ENCODE measurements at places on chromosomes 2 and 18.

DNA sequence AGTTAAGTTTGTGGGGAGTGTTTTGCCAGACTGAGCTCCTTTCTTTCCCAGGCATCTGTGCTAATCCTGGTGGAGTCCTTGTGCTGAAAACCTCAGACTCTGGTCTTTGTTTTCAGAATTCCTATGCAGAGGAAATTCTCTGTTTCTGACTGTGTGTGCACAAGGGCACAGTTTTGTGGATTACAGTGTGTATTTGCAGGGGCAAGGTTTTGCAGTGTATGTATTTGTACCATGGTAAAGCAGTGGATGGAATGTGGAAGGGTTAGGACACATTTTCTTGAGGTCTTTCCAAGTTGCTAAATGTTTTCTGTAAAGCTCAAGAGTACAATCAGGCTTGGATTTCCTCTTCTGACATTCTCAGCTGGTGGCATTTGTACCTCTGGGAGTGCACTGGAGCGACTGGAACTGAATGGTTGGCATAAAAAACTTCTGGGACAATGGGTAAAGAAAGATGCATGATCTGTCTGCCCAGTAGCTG, 139.5 kb upstream of the RND3 start:
- no peak for DNase-seq

DNA sequence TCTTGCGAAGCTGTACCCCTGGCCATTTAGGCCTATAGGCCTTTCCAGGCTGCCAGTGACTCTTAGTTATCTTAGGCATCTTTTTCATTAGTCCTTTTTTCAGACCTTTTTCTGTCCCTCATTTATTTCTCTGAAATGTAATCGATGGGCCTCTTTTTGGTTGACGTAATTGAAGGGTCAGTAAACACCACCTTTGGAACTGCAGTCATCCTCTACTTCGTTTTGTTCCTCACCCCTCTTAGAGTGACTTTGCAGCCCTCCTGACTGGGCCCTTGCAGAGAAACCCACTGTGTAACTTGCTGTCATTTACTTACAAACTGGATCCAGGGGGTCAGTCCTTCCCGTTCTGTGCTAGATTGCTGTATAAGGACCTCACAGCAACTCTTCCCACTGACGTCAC, 23.2 kb downstream of the CENPO start:
- no peak for DNase-seq

DNA sequence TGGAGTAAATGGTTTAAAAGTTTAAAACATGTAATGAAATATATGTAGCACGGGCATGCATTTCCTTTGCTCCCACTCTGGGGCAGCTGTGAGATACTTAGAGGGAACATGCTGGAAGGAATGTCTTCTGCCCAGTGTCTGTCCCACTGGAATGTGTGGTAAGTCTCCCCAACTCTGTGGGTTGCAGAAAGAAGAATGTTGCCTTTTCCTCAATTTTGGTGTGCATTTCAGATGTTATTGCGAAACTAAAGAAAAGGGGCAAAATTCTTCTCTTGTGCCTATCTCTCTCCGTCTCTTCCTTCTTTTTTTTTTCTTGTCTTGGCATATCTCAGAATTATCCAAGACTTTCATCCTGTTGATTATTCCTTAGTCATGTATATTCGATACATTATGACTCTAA, 201.1 kb downstream of the SH3RF3 start:
- no peak for DNase-seq

DNA sequence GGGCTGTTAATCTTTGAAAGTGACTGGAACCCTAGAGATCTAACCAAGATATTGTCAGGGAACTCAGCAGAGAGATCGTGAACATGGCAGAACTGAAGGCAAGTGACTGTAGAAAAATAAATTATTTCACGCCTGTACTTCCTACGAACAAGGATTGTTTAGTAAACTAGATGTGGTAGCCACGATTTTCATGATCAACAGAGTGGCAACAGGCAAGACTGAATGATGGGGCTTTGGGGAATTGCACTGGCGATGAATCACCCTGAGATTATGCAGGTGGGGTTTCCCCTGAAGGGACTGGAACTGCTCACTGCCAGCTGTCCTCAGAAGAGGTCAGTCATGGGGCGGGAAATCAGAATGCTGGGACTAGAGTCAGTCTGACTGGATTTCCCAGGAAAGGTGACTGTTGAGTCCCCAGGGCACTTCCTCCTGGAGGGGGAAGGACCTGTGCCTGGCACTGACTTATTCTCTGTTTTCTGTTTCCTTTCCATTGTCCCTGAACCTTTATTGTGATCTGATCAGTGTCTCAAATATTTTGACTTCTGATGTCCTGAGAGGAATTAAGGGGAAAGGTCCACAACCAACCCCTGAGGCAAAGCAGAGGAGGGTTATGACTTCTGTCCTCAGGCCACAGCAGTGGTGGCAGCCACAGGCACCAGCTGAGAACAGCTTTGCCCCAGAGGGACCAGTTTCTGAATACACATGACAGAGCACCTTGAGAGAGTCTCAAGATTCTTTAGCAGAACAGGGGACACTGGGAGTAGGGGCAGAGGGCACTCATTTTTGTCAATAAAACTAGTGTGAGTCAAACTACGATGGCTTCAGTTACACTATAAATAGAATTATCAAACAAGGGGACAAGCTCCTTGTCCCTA, 70.0 kb downstream of the NAB1 start:
- DNase-seq, result no peak

DNA sequence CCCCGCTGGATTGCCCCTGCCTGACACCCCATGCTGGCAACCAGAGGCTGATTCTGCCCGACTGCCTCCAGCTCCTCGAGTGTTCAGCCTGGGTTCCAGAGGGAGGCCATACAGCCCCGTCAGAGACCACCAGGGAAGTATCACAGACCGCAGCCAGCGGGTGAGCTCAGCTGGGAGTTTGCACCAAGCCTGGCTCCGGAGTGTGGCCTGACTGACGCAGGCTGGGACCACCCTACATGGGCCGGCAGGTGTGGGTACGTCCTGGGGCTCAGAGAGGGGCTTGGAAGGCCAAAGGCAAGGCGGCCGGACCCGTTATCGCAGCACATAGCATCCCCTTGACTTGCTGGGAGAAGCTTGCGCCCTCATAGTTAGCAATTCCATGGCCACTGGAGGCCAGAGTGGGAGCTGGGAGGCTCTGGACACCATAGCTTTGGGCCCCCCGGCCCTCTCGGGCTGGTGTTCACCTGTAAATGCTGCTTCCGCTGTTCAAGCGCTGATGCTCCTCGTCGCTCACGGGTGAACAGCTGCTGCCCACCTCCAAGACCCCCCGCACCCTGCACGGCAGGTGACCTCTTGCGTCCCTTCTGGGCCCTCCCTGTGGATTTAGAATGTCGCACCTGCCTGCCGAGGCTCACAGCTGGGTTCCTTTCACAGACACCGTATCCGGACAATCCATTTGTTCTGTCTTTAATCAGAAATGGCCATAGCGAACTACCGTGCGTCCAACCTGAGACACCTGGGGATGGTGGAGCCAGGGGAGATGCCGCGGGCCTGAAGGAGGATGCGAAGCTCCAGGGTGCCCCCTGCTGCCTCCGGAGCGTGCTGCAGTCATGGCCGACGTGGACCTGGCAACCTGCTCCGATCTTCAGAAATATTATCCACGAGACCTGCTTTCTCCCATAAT, 31.2 kb upstream of the SLC66A3 start:
- no peak for DNase-seq

- DNase-seq, result no peak
These were observed 12.6 kb downstream of the CNDP1 start for GRCh38 chr18:74546751-74547530.

- DNase-seq, result no peak
These were observed 15.1 kb downstream of the ITM2C start for GRCh38 chr2:230879891-230880290.

- DNase-seq, result no peak
These were observed 107.1 kb downstream of the EPHA4 start for GRCh38 chr2:221464971-221465370.

GRCh38 chr2:201558232-201558631, 85.1 kb downstream of the TMEM237 start:
- DNase-seq, result no peak

GRCh38 chr2:238955648-238956531, 108.0 kb downstream of the TWIST2 start:
- DNase-seq, result no peak

DNA sequence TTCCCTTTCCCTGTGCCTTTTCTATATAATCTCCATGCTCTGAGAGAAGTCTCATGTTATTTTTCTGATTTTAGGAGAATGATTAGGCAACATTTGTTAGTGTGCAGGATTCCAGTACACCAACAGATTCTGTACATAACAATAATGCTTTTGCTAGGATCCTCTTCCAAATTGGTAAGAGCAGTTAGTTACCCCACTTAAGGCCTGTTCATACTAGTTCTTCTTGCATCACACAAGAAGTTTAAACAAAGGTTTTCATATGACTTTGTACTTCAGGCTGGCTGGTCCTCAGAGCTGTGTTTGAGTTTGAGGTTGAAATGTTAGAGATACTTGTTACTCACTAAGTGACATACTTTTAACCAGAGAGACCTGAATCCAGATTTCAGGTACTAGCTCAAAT, 686.9 kb upstream of the NRXN1 start:
- no peak for DNase-seq

GRCh38 chr2:44515416-44515815, 153.7 kb downstream of the CAMKMT start:
- DNase-seq, result no peak

DNA sequence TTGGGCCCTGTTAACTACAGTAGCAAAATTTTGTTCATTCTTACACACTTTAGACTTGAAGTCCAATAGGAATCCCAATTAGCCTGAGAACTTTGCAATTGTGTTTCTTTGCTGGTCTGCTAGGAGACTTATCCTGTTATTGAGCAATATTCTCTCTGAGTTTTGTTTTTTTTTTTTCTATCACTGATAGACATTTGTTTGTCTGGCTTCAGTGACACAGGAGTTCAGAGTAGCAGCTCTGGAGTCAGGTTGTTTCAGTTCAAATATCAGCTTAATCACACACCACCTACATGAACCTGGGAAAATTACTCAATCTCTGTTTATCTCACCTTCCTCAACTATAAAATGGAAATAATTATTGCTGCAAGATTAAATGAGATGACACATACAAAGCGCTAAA, 360.2 kb upstream of the POU3F3 start:
- no peak for DNase-seq

DNA sequence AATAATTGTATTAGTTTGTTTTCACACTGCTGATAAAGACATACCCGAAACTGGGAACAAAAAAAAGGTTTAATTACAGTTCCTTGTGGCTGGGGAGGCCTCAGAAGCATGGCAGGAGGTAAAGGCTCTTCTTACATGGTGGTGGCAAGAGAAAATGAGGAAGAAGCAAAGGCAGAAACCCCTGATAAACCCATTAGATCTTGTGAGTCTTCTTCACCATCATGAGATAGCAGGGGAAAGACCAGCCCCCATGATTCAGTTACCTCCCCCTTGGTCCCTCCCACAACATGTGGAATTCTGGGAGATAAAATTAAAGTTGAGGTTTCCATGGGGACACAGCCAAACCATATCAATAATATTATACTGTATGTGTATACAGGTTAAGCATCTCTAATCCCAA, 73.3 kb upstream of the CABLES1 start:
- no peak for DNase-seq

- DNase-seq, result no peak
These were observed 356.4 kb downstream of the TDRD15 start for GRCh38 chr2:21480162-21480561.

GRCh38 chr18:79988071-79988450, 302 bp downstream of the TXNL4A start:
- DNase-seq, result no peak

DNA sequence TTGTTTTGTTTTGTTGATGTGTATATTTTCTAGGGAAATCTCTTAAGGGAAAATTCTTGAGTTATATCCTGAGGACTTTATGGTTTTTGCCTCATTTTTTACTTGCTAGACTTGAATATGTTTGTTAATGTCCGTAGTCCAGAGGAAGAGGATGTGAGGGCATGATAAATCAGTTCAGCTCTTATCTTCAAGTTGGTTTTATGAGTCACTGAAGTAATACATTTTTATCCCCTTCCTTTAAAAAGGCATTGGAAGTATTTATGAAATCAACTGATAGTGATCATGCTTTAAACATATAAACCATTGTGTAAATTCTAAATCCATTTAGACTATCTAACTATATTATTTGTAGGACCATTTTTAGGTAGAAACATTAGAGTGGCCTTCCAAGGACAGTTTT, 43.9 kb upstream of the CYBRD1 start:
- no peak for DNase-seq

DNA sequence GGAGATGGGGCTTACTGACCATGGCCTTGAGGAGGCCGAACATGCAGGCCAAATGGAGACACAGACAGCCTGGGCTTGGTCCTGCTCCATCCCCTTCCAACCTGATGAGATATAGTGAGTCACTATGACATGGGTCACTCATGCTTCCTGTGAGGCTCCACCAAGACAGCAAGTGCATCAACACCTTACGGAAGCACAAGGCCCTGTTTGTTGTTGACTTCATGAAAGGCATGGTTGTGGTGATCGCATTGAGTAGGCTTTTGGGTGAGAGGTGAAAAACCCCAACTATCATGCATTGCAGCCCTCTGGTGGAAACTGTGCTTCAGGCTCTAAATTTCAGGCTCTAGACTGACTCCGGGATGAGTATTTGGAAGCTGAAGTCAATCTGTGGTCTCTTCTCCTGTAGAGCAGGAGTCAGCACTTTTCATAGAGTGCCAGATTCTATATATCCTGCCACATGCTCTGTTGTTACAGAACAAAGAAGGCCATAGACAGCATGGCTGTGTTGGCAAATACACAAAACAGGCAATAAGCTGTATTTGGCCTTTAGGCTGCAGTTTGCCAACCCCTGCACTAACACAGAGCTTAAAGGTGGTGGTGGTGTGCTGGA, 10.1 kb downstream of the IL37 start:
- no peak for DNase-seq

- DNase-seq, result no peak
These were observed 604 bp upstream of the STK11IP start for GRCh38 chr2:219596954-219597551.

DNA sequence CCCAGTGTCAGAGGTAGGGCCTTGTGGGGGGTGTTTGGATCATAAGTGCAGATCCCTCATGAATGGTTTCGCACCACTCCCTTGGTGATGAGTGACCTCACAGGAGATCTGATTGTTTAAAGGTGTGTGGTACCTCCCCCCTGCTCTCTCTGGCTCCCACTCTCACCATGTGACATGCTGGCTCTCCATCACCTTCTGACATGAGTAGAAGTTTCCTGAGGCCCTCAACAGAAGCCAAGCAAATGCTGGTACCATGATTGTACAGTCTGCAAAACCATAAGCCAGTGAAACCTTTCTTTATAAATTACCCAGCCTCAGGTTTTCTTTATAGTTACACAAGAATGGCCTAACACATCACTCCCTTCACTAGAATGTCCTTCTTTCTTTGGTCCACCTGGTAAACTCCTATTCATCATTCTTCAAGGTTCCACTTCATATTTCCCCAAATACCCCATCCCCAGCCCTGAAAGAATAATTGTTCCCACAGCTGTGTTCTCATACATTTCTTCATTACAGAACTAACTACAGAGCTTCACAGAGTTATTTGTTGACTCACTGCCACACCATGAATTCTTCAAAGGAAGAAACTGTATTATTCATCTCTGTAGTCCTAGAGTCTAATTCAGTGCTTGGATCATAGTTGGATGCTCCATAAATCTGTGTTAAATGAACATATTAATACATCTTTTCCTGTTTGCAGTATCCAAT, 81.2 kb upstream of the STK17B start:
- no peak for DNase-seq

- DNase-seq, result no peak
These were observed 20.2 kb downstream of the NFE2L2 start for GRCh38 chr2:177244244-177244771.

GRCh38 chr2:37894047-37894446, 31.0 kb upstream of the RMDN2 start:
- no peak for DNase-seq

GRCh38 chr2:65292461-65293011, 64.9 kb downstream of the ACTR2 start:
- DNase-seq, result no peak

GRCh38 chr2:45261746-45262145, 252.5 kb upstream of the SIX2 start:
- no peak for DNase-seq

Measured in cortex of kidney (tissue), 1 donor.